ENCODE measurements at places on chromosomes 3 and 15.

- DNase-seq: no peak
Observed at GRCh38 chr15:39582286-39582976, 1.6 kb downstream of the THBS1 start.

DNA sequence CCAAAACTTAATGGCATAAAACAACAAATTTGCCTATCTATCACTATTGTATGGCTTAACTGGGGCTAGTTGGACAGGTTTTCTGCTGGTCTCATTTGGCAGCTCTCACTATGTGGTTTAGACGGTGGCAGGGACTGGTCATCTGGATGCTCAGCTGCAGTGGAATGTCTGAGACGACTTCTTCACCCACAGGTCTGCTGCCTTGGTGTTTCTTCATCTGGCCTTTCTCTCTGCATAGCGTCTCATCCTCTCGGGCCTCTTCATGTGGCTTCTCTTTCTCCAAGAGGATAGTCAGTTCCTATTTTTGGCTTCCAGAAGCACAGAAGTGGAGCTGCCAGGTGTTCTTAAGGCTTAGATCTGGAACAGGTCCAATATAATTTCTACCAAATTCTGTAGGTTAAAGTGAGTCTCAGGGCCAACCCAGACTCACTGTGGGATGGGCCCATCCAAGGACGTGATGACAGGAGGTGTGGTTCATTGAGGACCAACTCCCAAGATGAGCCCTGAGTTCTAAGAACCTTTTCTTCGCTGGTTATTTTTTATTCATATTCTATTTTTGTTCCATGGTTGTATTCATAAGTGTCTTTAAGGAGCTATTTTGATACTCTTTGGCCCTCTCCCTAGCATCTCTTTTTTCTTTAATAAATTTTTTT lies 18.6 kb downstream of the UBE2Q2 start:
- DNase-seq: no peak

- no peak for DNase-seq
Observed at GRCh38 chr3:55089211-55089610, 161.4 kb upstream of the LRTM1 start.

- no peak for DNase-seq
Observed at GRCh38 chr3:21509731-21510470, 241.1 kb downstream of the ZNF385D start.

DNA sequence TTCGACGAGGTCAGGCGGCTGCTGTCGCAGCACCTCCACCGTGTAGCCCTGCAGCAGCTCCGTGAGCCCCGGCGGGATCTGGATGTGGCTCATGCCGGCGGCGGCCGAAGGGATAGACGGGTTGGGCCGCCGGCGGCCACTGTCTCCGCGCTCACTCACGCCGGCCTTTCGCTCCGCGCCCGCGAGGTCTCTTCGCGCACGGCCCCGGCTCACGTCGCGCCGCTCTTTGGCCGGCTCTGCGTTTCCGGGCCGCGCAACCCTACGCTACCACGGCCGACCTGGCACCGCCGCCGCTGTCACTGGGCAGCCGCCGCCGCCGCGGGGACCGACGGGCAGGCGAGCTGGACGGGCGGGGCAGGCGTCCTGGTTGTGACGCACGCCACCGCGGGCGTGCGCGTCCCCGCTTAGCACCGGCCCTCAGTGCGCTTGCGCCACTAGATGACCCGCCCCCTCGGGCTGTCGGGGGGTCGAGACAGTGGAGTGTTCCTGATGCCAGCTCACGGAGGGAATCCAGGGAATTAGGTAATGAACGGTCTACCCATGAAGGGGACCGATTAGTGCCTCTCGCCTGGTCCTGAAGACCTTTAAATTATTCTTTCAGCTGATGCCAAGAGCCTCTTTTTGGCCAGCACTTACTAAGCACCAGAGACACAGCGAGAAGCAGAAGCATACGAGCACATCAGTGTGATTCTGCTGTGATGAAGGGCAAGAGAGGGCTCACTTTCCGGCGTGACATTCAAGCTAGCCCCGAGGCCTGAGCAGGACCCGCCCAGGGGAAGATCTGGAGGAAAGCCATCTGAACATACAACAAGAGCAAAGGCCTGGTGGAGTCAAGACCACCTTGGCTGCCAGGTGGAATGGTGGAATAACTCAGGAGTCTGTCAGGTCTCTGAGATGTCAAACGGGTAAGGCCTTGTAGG lies at the start of gene PRKAR2A:
Gene PRKAR2A (minus strand): TSS at position 371 of the 920 bp plus-strand sequence. CDS start 278 bp downstream, at position 93.
- peak; percentile 74 for DNase-seq

- DNase-seq: no peak
Observed at GRCh38 chr15:60945196-60945595, 283.9 kb downstream of the RORA start.

GRCh38 chr3:7602297-7602696 lies 741.4 kb downstream of the GRM7 start:
- DNase-seq: no peak

DNA sequence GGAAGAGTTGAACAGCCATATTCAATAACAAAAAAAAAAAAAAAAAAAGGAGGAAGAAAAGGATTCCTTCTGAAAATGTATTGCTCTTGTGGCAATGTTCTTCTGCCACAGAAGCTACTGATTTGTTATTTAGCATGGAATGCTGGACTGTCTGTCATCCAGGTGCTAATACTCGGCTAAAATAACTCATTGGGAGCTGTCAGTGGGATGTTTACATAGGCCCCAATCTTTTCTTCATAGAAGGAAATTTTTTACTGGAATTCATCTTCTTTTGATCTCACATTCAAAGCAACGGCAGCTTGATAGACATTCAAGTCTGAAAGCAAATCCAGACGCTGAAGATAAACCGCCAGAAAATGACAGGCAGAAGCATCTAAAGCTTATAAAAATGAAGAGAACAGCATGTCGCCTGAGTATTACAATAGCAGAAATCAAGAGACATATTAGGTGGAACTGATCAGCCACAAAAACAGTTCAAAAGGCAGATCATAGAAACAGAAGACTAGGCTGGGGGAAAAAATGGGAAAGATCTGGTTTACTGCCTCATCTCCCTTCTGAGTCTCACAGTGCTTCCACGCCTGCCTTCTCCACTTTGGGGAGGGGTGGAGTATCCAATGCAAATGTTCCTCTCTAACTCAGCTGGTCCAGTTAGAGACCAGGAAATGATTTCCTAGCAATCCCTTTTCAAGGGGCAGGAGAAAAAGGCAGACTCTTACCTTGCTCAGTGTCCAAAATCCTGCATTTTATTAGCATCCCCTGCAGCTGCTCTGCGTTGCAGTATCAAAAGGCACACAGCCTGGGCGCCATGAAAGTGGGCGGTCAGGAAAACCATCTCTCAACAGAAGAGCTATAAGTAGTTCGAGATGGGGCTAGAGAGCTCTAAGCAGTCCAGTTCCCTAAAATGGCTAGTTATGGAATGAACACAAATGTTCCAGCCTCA lies 451.9 kb downstream of the FOXP1 start:
- no peak for DNase-seq

GRCh38 chr15:70508561-70509281 lies 254.6 kb downstream of the UACA start:
- DNase-seq: peak; percentile 89

GRCh38 chr3:130820976-130821375 lies 72.9 kb upstream of the ATP2C1 start:
- peak; percentile 70 for DNase-seq

GRCh38 chr3:73540969-73541740 lies 83.6 kb downstream of the PDZRN3 start:
- no peak for DNase-seq

DNA sequence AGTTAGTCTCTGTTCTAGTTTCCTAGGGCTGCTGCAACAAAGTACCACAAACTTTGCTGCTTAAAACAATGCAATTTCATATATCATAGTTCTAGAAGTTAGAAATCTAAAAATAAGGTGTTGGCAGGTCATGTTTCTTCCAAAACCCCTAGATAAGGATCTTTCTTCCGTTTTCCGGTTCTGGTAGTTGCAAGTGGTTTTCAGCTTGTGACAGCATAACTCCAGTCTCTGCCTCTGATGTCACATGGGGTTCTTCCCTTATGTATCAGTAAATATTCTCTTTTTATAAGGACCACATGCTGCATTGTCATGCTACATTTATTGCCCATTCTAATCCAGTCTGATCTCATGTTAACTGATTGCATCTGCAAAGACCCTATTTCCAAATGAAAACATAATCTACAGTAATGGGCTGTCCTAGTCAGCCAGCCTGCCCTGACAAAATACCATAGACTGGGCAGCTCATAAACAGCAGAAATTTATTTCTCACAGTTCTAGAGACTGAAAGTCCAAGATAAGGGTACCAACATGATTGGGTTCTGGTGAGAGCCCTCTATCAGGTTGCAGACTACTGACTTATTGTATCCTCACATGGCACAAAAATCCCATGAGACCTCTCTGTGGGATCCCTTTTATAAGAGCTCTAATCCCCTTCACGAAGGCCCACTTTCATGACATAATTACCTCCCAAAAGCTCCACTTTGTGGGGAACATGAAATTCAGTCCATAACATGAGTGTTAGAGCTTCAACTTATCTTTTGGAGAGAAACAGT lies 642.0 kb upstream of the NAALADL2 start:
- no peak for DNase-seq

- DNase-seq: no peak
Observed at GRCh38 chr3:111750278-111750884, 108.7 kb upstream of the PHLDB2 start.

DNA sequence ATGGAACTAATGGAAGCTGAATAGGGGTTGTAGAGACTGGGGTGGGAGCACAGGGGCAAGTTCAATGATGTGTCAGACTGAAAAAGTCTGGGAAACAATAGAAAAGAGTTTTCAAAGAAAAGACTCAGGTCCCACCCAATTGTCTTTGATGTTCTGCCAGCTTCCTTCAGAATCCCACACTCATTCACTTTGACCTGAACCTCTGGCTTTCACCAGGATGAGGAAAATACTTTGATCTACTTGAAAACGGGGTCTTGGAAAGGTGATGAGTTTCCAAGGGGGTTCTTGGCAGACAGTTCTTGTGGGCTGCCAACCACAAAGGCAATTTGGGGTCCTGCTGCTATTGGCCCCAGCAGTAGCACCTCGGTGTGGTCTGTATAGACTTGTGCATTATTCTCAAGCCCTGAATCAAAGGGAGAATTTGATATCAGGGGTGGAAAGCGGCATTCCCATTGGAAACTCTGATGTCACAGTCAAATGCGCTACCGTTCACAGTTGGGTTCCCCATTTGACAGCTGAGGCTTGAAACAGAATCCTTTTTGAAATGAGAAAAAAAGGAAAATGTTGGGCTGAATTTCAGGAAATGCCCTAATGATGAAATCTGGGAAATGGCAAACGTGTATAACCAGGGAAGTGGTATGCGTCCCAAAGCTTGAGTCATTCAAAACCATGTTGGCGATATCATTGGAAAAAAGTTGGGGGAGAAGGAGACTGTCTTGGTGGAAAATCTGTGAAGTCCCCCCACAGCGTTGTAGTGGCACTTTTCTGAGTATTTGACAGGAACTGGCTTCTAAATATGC lies 229.2 kb upstream of the LRTM1 start:
- DNase-seq: peak; percentile 54

GRCh38 chr3:126961191-126961790 lies 21.6 kb upstream of the PLXNA1 start:
- no peak for DNase-seq

DNA sequence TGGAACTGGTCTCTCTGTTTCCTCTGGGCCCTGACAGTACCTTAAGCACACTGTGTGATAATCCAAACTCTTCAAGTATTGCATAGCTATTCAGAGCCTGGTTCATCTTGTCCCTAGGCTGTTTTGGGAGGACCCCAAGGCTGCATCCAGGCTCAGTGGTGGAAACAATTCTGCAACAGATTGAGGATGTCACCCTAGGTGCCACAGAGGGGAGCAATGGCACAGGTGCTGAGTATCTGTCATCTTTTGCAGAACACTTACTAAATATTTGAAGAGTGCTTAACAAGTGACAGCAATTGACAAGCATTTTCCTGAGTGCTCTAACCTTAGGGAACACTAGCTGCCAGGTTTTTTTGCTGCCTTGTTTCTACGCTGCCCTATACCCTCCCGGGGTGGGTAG lies 27.8 kb downstream of the STARD5 start:
- DNase-seq: no peak

DNA sequence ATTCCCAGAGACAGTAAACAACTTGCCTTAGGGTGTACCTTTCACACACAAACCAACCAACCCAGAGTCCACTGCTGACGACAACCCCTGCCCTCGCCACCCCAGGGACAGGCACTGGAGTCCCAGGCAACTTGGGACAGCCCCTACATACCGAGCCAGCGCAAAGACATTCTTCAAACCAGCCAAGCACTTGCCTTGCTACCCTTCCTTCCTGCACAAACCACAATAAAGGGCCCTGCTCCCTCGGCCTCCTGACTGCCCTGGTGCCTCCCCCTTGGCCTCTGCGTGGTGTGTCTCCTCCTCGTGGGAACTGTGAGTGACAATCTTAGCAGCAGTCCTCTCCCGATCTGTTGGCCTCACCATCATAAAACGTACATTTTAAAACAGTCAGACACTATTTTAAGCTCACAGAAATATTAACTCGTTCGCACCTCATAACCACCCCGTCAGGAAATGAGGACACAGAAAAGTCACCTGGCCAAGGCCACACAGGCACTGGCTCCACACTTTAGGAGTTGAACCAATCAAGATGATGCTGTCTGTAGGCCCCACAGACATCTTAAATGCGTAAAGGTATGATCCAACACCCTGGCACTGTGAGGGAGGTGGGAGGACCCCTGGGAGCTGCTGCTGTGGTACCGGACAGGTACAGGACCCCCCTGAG lies 113.8 kb downstream of the ADCY5 start:
- no peak for DNase-seq

GRCh38 chr3:180417241-180417640 lies 184.7 kb upstream of the TTC14 start:
- DNase-seq: no peak

DNA sequence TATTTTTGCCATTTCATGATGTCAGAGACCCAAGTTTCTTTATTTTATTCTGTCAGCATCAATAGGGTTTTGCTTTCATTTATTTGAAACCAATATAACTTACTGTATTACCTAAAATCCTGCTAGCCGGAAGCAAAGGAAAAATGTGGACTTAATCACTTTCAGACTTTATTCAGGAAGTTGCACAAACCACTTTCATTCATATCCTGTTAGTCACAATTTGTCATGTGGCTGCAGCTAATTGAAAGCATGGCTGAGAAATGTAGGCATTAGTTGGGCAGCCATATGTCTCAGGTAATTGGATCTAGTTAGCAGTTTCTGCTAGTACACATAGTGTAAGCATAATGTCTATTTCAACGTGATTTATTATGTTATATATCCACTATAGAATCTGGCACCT lies 462.3 kb upstream of the SGO1 start:
- peak; percentile 54 for DNase-seq

- DNase-seq: no peak
Observed at GRCh38 chr3:167066977-167067786, 312.9 kb downstream of the ZBBX start.

GRCh38 chr3:121995161-121996137 lies 26.6 kb downstream of the ILDR1 start:
- peak; percentile 77 for DNase-seq

DNA sequence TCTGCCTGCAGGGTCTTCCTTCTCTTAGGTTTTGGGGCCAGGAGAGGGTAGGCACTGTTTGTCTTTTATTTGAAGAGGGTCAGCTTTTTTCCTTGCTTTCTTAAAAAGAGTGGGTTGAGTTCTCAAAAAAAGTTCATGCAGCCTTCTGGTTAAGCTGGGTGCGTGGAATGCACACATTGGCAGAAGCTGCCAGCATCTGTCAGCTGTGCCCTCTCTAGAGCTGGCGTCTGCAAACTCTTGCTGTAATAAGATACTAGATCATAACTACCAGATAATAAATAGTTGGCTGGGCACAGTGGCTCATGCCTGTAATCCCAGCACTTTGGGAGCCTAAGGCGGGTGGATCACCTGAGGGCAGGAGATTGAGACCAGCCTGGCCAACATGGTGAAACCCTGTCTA lies 373.4 kb downstream of the OCA2 start:
- DNase-seq: no peak

- DNase-seq: peak; percentile 70
Observed at GRCh38 chr15:72339777-72340177, 19.8 kb upstream of the CELF6 start.
